ENCODE measurements at places on chromosomes 6 and 20.

DNA sequence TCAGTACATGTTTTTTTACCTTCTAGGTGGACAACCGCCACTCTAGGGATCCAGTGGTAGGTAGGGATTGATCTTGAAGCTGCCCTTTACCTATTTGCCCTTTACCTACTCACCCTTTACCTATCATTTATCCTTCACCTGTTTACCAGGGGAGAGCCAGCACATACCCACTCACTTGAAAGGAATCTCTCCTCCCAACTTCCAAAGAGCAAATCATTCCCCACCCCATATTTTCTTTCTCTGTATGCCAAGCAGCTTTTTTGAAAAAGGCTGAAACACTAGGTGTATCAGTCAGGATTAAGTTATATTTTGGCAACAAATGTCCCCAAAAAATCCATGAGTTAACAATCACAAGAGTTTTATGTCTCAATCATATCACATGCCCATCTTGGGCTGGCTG is 10.5 kb upstream of the EPM2A start:
- no peak for DNase-seq

DNA sequence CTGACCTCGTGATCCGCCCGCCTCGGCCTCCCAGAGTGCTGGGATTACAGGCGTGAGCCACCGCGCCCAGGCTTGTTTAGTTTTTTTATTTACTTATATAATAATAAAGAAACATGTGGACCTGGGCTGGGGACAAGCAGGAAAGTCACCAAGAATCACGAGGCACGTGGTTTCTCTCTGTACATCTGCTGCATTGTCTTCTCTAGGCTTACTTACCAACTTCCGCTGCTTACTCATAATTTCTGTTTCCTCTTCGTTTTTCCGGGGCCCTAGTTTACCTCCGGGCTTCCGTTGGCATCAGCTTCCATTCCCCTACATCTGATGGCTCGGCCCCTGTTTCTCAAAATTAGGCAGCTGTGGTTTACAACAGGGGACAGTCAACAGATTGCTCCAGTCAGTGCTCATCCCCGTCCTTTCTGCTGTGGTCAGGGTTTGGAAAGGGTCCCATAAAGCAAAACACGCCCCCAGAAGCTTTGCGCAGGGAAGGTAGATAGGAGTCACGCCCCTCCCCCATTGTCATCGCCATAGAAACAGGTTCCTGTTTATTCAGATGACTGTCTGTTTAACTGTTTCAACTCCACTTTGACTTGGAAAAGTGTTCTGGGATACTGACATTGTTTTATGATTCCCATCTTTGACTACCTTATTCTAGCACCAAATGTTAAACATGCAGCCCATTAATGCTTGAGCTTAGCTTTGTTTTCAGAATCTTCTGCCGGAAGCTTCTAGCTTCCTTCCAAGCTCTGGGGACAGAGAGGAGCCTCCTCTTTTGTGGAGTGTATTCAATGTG is 31.9 kb upstream of the TXLNB start:
- peak; percentile 65 for DNase-seq

DNA sequence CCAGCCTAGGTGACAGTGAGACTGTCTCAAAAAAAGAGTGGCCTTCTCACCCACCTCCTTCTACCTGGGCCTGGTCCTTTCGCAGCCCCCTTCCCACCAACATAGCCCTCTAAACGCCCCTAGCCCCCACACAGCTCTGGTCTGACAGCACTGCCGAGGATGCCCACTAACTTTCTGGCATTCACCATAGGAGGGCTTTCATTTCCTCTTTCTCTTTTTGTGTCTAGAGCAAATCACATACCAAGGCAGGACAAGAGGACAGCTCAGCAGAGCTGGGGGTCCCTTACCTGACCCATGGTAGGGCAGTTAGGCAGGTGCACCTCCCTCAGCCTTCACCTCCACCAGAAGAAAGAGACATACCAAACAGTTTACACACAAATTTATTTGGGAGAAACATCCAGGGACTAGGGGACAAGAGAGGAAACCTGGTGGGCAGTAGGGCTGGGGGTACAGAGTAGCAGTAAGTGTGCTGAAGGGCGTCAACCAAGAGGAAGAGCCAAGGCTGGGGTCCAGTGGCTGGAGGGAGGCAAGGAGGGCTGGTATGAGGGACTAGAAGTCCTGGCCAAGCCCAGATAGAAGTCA is 4.5 kb downstream of the LY6G5C start:
- DNase-seq: no peak

GRCh38 chr20:40493071-40493470 is 196.0 kb downstream of the MAFB start:
- no peak for DNase-seq

DNA sequence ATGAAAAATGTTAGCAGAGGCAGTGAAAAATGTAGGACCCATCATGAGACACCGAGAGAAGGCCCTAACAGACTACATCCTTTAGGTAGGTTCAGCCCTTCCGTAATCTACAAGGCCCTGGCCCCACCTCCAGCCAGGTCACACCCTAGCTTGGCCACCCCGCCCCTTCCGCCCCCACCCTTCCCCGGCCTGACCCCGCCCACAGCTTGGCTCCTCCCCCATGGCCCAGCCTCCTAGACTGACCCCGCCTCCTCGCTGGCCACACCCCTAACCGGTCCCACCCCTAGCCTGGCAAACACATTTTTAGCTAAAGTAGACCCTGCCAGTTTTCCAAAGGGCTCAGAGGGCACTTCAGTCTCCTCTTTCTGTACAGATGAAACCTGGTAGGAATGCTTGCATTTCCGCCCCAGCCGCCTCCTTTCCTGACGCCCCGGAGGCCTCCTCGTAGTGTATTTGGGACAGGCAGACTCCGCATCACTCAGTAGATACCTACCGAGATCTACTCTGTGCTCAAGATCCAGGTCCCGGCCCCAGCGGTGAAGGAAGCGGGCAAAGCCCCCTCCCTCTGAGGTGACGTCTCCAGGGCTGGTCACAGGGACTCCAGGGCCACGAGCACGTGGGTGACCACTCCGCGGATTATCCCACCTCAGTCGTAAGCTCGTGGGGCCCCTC is 443.5 kb downstream of the PREX1 start:
- no peak for DNase-seq

GRCh38 chr20:38842026-38842425 is 36.5 kb downstream of the PPP1R16B start:
- DNase-seq: no peak

- no peak for DNase-seq
These were observed 8.3 kb downstream of the WRNIP1 start for GRCh38 chr6:2773449-2773848.

DNA sequence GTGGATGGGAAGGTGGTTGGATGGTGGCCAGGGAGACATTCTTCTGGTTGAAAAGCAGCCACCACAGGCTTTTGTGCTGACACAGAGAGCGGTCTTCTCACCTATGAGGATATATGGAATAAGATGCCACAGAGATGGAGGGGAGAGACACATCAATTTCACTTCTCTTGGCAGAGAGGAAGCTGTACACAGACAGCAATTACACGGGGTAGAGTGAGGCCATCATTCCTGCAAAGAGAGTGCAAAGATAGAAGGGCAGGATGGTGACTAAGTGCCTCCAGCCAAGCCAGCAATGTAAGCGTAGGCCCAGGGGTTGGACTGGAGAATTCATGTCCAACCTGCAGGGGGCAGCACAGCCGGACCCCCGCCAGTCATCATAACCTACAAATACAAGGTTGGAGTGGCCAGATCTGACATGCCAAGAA is 56.4 kb downstream of the NRN1 start:
- DNase-seq: no peak

GRCh38 chr20:14997791-14998190 is 660.4 kb upstream of the FLRT3 start:
- DNase-seq: no peak

- DNase-seq: no peak
These were observed 55.6 kb downstream of the PTPRK start for GRCh38 chr6:128464790-128465189.

- DNase-seq: no peak
These were observed 135.1 kb downstream of the PLG start for GRCh38 chr6:160837146-160837545.

GRCh38 chr20:36817496-36817895 is 43.9 kb upstream of the DSN1 start:
- no peak for DNase-seq

DNA sequence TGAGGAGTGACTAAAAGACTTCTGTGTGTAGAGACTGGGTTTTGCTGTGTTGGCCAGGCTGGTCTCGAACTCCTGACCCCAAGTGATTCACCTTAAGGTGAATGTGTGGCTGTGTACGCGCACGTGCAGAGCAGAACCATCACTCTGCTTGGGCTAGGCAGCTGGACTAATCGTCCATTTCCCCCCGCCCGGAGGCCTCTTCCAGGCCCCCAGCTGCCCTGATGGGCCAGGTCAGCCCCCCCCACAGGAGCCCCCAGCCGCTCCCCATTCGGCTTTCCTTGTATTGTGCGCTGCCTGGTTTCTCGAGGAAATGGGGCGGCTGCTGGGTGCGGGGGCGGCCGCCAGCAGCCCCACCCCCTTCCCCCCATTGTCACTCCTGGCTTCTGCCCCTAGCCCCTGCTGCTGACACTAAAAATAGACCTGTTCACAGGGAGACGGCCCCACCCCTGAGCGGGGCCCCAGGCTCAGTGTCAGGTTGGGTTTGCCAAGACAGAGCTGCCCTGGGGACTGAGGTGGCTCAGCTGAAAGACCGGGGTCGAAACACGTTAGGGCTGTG is 24.6 kb upstream of the CSNK2A1 start:
- DNase-seq: no peak

DNA sequence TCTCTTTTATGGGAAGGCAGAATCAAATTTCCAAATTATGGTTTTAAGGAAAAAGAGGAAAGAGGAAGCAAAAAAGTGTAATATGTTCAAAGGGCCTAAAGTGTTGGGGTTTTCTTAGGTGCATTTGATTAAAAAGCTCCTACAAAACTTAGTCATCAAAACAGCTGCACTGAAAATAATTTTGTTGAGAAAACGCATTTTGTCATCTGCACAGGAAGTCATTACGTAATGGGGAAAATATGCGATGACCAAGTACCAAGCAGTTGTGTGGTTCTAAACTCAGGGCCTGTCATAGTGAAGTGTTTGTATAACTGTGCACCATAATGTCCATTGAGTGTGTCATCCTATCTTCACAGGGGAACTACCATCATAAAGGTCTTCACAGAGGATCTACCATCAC is 15.6 kb downstream of the HAO1 start:
- DNase-seq: no peak

DNA sequence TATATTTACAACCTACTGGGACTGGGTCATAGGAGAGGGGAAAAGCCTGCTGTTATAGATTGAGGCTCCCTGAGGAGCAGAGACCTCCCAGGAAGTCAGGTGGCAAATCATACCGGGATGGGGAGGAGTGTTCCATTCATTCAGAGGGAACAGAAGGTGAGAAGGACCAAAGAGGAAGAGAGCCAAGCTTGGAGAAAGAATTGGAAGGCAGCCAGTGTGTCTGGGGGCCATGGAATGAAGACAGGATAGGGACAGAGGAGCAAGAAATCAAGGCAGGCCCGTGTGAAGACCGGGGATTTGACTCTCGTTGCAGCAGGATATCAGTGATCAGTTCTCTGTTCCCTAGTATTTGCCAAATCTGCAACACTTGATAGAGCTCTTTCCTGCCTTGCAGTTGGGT is 5.7 kb upstream of the ZNF217 start:
- DNase-seq: no peak

- DNase-seq: no peak
These were observed 5.2 kb upstream of the ABHD16B start for GRCh38 chr20:63856098-63856511.
